Chondrocyte (in vitro differentiated cells): ENCODE measurements at places on chromosomes 12 and 14.

GRCh38 chr12:10497602-10498001 is 8.1 kb upstream of the EIF2S3B start:
- no peak for DNase-seq

- no peak for DNase-seq
Observed at GRCh38 chr12:97292588-97292987, 170.0 kb upstream of the RMST start.

- DNase-seq = no peak
Observed at GRCh38 chr12:73547421-73547820, 990.2 kb upstream of the ATXN7L3B start.

- peak; percentile 79 for DNase-seq
Observed at GRCh38 chr12:122079033-122079531, 526 bp downstream of the MLXIP start.

DNA sequence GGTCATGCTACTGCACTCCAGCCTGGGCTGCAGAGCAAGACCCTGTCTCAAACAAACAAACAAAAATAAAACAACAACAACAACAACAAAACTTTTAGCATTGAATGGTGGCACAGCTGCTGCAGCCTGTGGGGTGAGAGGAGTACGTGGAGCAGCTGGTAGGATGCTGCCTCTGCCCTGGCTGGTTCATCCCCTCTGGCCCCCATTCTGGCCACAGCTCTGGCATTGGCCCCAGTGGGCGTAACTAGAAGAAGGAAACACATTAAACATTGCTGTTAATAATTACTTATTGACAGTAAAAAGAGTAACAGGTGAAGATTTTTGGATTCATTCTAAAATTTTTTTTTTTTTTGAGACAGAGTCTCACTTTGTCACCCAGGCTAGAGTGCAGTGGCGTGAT is 28.8 kb upstream of the C2CD5 start:
- DNase-seq = no peak
